ENCODE measurements at places on chromosomes 4 and X.

DNA sequence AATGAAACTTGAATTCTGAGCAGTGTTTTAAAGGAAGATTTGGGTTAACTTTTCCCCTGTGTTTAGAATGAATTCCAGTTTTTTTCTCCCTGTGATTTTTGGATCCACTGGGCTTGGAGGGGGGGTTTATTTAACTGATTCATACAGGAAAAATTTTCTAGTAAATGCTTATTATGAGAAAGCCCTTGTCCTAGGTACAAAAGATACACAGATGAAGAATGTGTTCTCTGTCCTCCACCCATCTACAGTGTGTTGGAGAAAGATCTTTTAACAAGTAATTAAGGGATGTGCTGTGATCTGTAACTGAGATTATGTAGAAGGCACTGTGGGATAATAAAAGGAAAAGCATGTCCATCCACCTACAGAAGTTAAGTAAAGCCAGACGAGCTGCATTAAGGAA is 103.9 kb downstream of the STIM2 start:
- DNase-seq, result no peak

DNA sequence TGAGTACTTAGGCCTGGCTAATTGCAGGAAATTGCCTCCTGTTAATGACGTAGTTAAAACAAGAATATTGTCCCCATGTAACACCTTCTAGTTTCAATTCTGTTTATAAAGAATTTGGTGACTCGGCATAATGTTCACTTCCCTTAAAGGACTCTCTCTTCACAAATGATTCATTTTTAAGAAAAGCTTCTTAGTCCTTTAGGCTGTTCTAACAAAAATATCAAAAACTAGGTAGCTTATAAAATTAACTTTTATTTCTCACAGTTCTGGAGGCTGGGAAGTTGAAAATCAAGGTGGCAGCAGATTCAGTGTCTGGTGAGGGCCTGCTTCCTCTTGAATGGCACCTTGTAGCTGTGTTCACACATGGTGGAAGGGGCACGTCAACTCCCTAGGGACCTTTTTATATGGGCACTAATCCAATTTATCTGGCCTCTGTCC is 23.8 kb downstream of the COL25A1 start:
- DNase-seq, result no peak

DNA sequence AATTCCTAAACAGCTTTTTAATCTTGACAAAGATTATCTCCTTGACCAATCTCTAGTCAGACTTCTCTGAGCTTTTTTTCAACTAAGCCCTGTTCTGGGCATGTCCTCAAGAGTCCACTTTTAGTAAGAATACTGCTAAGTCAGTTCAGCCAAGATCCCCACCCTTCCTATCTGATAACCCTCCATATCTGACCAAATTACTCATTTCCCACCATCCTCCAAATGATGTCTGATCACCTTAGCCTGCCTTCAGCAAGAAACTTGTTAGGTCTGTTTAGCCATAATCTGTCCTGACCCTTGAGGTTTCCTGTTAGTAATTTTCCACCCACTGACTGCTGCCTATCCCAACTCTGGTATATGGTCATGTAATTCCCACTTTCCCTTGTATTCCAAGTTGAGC is 65.2 kb downstream of the FAM13A start:
- no peak for DNase-seq

- DNase-seq, result no peak
These were observed 43.9 kb downstream of the GABRB1 start for GRCh38 chr4:47075262-47075661.

Measured in endothelial cell (in vitro differentiated cells).